Stimulated activated CD4-positive, alpha-beta T cell treated with anti-CD3 and anti-CD28 coated beads, Interleukin-2, amount 100 ng/mL, for 48 hours (primary cell): ENCODE measurements at places on chromosomes 4 and X.

GRCh38 chrX:153878969-153879653 lies 6.9 kb downstream of the L1CAM start:
- no peak for DNase-seq

DNA sequence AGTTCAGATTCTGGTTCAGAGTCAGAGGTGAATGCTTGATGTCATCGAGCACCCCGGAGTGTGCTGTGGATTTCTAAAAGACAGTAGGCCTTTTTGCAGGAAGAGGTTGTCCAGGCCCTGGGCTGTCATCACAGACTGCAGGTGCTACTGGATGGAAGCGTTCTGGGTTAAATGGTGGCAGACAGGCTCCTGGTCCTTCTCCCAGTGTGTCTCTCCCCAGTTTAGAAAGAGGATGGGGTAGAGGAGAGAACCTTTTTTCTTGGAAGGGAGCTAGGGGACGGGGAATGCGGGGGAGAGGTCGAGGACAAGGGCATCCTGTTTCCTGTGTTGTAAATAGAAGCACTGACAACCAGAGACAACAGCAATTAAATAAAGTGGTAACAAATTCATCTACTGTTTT lies 102.3 kb upstream of the NUDT6 start:
- no peak for DNase-seq

DNA sequence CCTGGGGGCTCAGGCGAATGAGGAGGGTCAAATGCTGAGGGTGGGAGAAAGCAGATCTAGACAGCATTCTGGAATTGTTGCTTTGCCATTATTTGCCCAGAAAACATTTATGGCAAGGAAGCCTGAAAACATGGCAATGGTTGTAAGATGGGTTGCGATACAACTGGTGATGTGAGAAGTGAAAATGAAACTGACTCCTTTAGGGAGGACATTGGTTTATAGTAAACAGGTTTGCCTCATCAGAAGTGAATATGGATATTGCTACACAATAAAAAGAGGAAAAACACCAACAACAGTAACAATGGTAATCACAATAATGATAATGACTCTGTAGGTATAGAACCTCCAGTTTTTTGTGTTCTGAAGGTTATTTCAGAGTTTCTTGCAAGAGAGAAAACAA lies 107.0 kb upstream of the TBC1D9 start:
- DNase-seq = no peak

DNA sequence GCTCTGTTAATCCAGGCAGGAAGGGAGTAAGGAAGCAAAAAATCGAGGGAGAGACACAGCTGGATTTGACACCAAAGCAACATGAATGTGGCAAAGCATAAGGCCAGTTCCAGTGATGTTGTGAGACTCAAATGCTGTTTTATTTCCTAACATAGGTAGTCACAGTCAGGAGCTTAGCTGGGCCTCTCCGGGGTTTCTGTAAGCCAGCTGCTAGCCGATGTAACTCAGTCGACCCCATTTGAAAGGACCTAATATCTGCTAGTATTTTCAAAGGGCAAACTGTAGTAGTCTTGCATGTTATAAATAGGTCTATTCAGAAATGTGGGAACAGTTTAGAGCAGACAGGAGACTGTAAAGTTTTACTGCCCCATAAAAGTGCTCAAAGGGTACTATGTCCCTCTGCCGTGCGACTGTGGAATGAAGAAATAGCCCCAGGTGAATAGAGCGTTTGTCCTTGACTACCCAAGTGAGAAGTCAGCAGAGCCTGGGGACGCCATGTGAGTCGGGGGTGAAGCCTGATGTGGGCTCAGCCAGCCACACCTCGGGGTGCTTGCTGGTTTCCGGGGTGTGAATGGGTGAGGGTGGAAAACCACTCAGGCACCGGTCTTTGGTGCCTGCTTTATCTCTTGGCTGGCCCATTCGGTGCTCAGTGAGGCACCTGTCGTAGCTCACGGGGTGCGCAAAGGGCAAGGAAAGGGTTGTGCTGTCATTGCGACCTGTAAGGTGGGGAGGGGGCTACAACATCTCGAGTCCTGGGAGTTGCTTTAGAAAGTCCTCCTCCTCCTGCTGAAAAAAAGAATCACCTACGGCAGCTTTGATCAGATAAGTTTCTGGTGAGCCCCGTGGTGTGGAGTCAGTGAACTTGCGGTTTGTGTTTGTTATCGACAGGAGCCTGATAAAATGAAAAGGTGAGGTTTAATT lies 745 bp downstream of the TRIM2 start:
- no peak for DNase-seq

DNA sequence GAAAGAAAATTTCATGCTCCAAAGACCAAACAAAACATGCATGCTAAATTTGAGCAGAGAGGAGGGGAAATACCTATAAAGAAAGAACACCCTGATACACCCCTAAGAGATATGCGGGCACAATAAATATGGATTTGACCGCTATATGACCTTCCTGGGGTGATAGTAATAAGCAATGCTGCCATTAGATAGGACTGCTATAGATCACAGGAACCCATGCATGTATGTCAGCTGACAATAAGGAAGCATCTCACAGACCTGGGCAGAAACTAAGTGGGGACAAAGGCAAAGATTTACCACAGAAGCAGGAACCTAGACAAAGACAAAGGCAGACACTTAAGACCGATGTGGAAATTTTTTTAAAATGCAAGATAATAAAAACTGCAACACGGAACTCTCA lies 21.3 kb downstream of the ZNF721 start:
- DNase-seq = no peak

GRCh38 chr4:1760521-1761071 lies 32.5 kb upstream of the FGFR3 start:
- no peak for DNase-seq

- no peak for DNase-seq
Measured at GRCh38 chr4:87399148-87399547, 8.2 kb upstream of the HSD17B11 start.

GRCh38 chr4:76772498-76773106 lies 125.3 kb downstream of the SOWAHB start:
- no peak for DNase-seq

GRCh38 chrX:43474321-43474720 lies 181.8 kb upstream of the MAOA start:
- no peak for DNase-seq

DNA sequence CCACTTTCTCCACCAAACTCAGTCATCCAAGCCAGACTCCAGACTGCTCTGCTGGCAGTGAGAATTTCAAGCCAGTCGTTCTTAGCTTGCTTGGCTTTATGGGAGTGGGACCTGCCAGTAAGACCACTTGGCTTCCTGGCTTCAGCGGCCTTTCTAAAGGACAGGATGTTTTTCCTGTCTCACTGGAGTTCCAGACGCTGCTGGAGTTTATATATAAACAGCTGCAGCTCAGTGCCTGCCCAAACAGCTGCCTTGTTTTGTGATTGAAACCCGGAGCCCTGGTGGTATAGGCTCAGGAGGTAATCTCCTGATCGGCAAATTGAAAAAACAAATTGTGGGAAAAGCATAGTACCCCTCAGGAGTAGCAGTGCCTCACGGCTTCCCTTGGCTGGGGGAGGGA lies 1165.8 kb upstream of the ADGRL3 start:
- no peak for DNase-seq

DNA sequence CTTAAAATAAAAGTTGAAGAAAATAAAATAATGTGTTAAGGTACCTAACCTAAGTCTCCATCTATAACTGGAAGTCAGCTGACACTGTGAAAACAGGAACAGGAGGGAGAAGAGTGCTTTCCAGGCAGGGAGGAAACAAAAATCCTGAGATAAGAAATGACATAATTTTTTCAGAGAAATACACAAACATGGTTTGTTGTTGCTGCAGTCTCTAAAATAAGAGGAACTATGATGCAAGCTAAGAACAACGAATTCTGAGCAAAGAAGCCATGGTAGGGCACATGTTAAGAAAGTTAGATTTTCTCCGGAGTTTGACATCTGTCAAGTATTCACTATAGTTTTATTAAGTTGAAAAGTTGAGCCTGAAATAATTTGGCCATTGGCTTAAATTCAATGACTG lies 26.9 kb downstream of the PAPSS1 start:
- no peak for DNase-seq

DNA sequence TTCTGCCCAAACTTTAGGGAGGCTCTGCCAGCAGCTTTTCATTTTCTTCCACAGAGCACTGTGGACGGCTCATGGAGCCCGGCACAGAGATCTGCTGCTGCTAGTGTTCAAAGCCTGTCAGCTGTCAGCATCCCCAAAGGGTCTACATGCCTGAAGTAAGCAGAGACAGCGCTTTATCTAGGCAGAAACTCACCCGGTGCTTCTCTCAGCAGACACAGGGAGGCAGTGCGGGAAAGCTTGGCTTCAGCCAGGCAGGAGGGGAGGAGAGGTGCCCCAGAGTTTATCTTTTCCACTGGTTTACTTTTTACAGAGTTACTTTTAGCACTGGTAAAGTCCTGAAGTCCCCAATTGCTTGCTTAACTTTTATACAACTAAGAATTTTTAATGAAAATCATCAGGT lies 339.3 kb downstream of the NKX6-1 start:
- no peak for DNase-seq

DNA sequence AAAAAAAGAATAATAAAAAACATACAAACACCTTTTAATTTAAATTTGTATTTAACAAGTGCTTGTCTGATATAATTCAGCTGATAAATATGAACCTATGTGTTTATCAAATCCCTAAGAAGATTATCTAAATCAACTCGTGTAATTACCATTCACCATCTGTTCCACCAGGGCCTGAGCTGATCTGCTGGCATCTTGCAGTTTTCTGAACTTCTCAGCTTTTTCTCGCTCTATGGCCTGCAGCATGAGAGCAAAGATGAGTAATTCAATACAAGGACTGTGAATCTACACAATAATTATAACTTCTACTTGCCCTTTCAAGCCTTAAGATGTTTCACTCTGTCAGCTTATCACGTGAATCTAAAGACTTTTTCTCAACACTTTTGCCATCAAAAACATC lies 709.7 kb downstream of the DMD start:
- no peak for DNase-seq

DNA sequence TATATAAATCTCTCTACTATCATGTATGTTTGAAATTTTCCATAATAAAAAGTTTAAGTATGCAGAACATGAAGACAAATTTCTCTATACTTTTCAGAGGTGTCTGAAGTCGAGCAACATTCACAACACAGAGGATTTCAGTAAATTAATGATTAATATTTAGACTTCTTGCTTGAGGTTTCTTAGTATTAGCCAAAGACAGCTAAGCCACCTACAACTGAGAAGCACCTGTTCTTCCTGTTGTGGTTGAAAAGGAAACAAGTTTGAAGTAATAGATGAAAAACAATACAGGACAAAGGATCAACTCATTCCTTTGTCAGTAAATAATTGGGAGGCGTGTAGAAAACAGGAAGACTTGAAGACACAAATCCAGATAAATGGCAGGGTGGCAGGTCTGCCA lies 21.1 kb downstream of the SCML1 start:
- DNase-seq = no peak

DNA sequence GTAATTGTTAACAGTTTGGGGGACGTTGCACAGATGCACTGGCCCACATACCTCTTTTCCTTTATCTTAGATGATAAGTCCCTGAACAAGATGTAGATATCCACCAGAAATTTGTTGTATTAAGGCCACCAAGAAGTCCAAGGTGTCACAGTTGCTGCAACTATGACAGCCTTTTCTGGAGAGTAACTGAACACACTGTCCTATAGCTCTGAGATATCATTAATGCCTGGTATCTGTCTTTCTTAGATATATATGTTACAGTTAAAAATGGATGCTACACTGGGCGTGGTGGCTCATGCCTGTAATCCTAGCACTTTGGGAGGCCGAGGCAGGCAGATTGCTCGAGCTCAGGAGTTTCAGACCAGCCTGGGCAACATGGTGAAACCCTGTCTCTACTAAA lies 77.8 kb upstream of the PRDX4 start:
- DNase-seq = no peak

- no peak for DNase-seq
Measured at GRCh38 chr4:85603437-85604336, 128.7 kb downstream of the ARHGAP24 start.

- DNase-seq = no peak
Measured at GRCh38 chr4:174275101-174275500, 8.4 kb downstream of the FBXO8 start.

GRCh38 chr4:124890522-124890921 lies 178.0 kb upstream of the ANKRD50 start:
- no peak for DNase-seq

GRCh38 chr4:80989921-80990544 lies 40.5 kb upstream of the BMP3 start:
- DNase-seq = peak; percentile 7
